Activated CD4-positive, CD25-positive, alpha-beta regulatory T cell (primary cell): ENCODE measurements at places on chromosomes 4 and X.

GRCh38 chr4:2879026-2879425 is 35.4 kb downstream of the ADD1 start:
- DNase-seq = no peak

DNA sequence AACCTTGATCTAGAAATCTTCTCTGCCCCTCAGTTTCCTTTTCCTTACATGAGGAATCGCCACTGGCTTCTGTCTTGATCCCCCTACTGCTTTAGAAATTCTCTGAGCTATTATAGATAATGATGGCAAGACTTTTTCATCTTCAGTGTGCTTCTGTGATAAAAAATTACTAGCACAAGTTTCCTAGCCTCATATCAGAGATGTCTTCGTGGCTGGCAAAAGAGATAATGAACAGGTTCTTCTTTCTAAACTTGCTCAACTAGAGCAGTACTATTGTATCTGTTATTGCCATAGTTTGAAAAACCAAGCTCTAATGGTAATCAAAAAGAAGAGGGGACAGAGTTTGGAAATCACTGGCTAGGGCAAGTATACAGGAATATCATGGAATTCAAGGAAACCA is 4.1 kb upstream of the PDGFC start:
- no peak for DNase-seq

DNA sequence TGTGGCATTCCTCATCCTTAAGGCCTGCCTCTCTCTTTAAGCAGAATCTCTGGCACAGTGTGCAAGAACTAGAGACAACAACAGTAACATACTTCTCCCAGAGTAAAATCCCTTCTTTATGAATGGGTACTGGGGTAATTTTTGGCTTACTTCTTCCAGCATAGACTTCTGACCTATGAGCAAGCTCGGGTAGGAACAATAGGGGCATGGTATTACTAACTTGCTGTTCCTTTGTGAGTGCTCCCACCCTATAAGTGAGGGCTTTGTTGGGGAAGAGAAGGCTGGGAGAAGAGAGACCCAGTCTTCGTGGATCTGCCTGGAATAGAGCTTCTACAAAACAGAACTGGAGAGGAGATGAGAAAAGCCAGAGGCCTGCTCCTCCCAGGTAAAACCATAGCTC is 30.2 kb downstream of the CLDN2 start:
- DNase-seq = no peak

- DNase-seq = no peak
These were observed 14.5 kb downstream of the LNX1 start for GRCh38 chr4:53576676-53577372.

DNA sequence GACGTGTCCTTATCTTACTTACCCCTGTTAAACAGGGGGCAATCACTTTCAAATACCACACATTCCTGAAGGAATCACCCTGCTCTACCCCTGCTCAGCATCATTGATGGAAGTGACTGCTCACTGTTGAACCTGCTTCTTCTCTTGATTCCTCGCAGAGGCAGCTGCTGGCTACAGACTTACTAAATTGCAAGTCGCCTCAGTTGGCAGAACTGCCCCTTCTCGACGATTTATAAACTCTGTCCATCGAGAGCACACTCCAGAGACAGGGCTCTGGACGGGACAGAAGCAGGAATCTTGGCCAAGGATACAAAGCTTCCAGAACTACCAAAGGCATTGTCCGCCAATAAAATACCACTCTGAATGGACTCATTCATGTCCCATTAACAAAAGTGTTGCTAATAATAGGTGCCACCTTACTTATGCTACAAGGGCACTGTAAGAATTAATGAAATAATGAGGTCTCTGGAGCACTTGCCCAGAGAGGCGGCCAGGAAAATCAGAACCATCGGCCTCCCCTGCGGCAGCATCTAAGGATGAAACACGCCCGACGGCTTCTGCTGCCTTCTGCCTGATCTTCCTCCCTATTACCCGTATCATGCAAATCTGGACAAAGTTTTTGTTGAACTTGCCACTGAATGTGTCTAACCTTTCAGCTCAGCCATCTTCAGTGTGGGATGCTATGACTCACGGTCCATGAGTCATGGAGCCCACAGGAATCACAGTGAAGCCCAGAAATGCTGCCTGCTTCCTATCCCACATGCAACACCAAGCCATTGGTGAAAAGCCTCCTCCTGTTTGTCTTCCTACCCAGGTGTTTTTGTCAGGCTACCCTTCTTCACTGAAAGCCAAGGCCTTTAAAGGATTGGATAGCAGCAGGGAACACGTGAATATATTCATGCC is 164.9 kb downstream of the MAML3 start:
- DNase-seq = no peak

DNA sequence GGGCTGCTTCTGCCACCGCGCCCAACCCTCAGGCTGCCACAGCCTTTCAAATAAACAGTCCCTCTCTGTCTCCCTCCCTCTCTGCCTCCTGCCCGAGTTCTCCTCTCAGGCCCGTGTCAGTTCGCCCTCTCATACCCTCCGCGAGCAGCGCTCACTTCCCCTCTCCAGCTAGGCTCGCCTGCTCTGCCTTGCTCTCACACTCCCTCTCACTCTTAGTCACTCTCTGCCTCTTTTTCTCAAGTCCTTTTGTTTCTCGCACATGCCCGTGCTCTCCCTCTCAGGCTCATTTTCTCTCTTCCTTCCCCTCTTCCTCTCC is 3.2 kb downstream of the EFNB1 start:
- DNase-seq = no peak

GRCh38 chrX:132732236-132732635 is 226.2 kb downstream of the HS6ST2 start:
- DNase-seq = no peak

DNA sequence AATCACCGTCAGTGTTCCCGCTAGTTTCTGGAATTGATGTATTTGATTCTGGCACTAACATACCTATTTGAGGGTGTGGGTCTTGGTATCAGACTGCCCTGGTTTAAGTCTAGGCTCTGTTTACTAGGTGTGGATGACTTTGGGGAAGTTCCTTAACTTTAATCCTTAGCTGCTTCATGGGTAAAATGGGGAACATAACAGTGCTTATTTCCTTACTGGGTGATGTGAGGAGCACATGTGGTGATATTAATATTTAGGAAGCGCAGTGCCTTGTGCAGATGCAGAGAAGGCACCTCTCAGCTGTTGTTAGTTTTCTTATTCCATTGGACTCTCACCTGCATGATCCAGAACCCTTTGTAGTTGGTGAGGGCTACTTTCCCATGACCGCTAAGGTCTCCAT is 17.1 kb downstream of the RNF4 start:
- DNase-seq = no peak

DNA sequence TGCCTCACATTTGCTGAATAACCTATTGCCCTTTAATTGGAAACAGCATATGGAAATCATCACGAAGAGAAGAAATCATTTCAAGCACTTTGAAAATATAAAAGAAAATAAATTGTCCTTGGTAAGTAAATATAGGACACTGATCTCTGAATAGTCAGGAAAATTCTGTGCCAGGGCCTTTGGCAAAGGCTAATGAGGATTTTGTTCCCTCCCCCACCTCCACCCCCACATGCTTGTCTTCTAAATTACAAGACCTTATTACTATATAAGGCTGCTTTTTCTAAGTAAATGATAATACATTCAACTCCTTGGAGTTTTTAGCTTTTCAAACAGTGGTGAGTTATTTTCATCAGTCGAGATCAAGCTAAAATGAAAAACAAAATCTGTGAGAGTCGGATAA is 15.8 kb downstream of the SYNPO2 start:
- DNase-seq = no peak

DNA sequence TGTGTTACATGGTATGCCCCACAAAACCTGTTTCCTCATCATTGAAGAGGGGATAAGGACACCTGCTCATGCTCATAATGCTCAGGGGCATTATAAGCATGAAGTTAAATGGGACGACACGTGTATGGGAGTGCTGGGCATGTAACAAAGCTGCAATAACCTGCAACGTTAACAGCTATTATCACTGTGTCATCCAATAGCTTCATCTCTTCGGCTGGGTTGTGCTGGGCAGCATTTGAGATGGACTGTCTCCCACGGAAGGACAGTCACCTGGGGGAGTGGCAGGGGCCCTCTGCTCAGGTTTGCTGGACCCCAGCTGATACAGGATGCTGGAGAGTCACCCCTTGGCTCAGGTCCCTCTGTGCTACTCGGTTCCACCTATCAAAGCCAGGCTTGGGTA is 94.5 kb downstream of the NSUN7 start:
- no peak for DNase-seq

DNA sequence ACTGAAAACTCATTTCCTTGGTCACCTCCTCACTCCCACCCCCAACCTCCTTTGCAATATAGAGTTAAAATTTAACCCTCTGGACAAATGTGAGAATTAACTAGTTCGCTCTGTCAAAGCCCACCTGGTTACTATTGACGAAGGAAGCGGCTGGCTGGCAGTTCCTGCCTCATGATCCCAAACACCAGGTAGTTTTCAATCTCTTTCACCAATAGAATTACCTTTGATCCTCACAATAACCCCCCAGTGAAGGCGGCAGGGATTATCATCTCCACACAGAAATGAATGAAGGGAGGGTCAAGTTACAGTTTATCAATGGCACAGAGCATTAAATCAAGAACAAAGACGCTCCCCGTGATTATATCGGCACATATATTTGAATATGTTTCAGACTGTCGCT is 65.7 kb upstream of the TTC29 start:
- no peak for DNase-seq

- no peak for DNase-seq
These were observed 19.5 kb upstream of the CXCR3 start for GRCh38 chrX:71637848-71638247.

DNA sequence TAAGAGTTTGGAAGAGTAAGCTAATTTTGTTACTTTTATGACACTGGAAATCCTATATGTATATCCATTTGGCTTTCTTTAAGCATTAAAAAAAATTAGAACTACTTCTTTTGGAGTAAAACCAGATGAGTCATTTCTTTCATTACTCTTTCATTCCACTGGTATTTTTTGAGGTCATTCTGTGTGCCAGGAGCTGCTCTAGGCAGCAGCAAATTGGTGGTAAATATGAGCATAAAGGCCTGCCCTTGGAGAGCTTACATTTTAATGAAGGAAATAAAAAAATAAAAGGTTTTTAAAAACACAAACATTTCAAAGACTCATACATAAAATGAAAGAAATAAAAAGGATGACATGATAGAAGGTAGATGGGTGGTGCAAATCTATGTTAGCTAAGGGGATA is 37.4 kb downstream of the MID1 start:
- DNase-seq = no peak

DNA sequence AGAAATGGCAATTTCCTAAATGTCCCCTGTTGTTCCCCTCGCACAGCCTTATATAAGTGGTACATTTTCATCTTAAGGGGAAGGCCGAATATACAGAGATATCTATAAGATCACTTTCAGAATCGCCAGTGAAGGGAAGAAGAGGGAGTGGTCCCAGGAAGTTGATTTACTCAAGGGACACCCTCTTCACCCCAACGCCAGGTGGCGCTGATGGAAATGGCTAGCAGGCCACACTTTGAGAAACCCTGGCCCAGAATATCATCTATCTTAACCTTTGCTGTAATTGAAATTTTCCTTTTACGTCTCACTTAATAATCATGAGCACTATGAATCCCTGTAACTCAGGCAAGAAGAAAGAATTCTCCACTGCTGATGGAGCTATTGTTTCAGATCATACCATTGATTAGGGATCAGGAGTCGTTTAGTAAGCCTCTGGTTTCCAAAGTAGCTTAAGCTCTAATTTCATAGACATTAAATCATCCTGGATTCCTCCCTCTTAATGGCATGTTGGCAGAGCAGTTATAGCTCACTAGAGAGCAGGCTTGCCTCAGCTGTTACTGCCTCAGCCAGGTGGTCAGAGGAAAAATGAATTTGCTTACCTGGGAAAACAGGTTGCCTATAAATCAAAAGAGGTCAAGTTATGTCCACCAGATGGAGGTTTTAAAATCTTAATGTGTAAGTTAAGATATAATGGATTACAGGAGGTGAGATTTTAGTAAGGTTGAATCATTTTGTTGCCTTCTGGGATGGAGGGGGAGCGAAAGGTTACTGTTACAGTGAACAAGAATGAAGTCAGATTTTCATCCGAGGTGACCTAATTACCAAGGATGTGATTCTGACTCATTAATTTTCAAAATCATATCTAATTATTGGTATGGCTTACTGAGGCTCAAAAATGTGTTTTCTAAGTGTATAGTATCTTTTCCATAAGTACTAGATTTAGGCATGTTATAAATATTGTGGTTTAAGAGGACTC is 941.2 kb upstream of the TENM3 start:
- DNase-seq = no peak

DNA sequence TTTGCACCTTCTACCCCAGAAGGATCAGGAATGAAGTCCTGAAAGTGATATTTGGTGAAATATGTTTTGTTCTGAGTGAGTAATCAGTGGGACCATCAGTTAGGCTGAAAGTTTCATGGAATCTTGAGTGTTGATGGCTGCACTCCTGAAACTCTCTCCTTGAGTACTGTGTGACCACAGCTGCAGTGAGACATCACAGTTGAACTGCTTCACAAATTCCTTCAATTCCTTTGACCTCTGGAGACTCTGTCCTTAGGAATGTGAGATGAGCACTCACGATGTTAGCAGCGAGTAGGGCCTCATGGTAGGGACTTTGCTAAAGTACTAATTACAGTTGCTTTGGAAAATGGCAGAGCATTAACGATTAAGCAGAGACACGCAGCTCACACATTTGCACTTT is 142.9 kb upstream of the SLC4A4 start:
- DNase-seq = no peak

DNA sequence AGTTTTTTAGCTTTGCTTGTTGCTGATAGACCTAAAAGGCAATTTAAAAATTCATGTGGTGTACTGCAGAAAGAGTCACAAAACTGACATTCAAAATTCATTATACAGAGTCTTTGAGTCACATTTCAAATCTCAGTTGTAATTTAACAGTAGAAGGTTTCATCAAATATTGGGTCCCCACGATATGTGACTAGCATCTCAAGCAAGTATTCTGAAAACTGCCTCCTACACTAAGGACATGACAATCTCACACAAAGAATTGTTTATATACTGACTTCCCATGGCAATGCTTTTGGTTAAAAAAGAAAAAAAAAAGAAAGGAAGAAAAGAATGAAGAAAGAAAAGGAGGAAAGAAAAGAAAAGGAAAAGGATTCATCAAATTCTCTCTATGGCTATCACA is 62.1 kb upstream of the CTSO start:
- DNase-seq = no peak

DNA sequence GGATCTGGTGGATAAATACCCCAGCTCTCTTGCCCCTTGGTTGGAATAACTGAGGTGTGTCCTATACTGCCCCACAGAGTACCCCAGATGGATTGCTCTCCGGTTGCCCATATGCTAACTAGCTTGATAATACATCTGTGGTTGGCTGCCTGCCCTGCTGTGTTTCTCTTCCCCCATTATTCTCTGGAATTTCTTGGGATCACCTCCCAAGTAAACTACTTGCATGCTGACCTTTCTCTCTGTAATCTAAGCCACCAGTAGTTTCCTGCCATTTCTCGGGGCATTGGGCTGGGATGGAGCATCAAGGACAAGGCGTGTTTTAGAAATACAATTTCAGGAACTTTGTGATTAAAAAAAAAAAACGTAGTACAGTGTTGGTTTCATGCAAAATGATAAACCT is 25.2 kb downstream of the PPP1R2C start:
- DNase-seq = no peak

DNA sequence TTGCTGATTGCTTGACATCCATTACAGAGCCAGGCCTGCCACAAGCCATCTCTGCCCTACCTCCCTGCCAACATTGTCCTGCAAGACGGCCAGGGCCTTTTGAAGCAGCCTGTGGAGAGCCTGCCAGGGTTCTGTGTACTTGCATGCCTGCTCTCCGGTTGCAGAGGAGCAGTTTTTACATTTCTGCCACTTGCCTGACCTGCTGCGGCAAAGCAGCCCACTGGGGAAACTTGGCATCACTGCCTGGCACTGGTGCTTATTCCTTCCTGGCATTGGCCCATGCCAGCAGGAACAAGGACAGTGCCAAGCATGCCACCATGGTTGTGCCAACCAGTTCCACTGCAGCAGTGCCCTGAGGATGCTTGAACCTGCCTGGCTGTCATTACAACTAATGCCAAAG is 167.1 kb downstream of the NHS start:
- DNase-seq = no peak
